ENCODE measurements at places on chromosomes 11 and 22.

DNA sequence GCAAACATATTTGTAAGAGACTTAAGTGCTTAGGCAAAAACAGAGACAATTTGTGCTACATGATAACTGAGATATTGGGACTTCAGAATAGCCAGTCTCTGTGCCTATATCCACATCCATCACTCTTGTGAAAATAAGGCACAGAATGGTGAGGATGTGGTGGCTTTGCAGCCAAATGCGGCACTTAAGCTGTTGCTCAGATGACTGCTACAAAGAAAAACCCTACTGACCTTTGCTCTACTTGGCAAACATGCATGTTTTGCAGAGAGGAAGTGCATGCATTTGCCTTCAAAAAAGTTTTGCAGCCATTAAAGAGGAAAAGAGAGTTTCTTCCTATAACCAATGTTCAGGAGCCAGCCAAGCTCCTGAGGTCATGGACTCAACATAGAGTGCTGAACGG lies 675.0 kb upstream of the KIRREL3 start:
- DNase-seq, result no peak

GRCh38 chr11:61912530-61912898 lies 4.9 kb downstream of the RAB3IL1 start:
- no peak for DNase-seq

DNA sequence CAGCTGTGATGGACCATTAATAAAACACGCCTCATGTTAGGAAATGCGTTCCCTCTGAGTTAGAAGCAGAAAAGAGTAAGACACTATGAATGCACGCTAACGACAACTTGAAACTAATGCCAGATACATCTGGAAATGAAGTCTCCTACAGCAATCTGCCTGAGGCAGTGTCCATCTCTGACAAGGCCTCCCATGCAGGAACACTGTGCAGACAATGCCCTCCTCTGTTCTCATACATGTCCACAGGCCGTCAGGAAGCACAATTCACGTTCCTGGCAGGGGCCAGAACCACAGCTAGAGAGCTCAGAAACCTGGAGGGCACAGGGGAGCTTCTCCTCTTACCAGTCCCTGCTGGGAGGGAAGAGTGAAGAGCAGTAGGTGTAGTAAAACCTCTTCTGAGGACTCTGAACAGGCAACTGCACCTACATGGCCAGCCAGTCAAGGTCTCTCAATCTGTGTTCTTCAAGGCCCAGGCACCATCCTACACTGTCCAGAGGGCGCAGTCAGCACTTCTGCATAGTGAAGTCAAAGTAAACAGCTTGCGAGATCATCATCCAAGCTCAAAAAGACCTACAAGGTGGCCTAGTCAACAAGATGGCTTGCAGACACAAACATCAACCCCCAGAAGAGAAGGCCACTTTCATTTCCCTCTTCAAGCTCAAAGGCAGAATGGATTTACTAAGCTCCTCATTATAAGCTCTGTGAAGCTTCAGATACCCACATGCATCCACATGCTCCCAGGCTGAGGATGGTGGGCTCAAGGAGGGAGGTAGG lies 41.5 kb upstream of the CYP2D6 start:
- DNase-seq, result no peak

DNA sequence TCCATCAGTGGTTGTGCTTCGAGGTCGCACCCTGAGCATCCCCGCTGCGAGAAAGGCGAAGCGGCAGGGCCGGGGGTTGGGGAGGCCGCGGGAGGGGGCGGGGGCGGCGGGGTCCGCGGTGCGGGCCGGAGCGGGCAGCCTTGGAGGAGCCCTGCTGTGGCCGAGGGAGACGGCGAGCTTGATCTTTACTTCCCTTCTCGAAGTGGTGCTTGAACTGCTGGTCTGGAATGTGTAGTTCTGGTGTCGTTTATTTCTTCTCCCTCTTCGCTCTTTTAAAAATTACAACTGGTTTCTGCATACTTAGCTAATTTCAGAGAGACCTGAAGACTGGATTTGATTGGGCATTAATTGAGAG lies 1.1 kb downstream of the APLP2 start:
- no peak for DNase-seq

GRCh38 chr11:71354394-71355105 lies 93.6 kb downstream of the DHCR7 start:
- no peak for DNase-seq

Measured in bronchial epithelial cell (primary cell).